Stimulated activated CD4-positive, alpha-beta T cell treated with anti-CD3 and anti-CD28 coated beads, Interleukin-4, amount 100 ng/mL, for 1 hour (primary cell): ENCODE measurements at places on chromosomes 1 and 21.

GRCh38 chr1:37090671-37091070, 56.4 kb upstream of the GRIK3 start:
- DNase-seq = no peak

DNA sequence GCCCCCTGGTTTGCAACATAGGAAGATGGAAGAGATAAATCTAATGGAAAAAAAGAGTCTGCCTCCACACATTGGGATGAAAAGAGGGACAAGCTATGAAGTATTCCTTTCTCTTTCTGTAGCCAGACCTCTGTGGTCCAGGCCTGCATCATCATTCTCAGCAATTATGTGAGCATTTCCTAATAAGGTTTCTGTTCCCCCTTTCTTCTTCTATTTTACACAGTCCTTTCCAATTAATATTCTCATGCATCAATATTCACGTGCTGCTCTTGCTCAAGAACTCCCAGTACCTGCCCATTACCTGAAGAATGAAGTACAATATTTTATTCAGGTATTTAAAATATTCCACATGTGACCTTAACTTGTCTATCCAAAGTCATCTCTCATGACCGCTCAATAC, 8.2 kb upstream of the SLC30A1 start:
- no peak for DNase-seq

- no peak for DNase-seq
These were observed 3.8 kb downstream of the ZBTB18 start for GRCh38 chr1:244054924-244055263.

GRCh38 chr1:87120779-87121178, 206.3 kb downstream of the HS2ST1 start:
- DNase-seq = no peak

- DNase-seq = no peak
These were observed 115.9 kb downstream of the HIVEP3 start for GRCh38 chr1:41802532-41803501.

DNA sequence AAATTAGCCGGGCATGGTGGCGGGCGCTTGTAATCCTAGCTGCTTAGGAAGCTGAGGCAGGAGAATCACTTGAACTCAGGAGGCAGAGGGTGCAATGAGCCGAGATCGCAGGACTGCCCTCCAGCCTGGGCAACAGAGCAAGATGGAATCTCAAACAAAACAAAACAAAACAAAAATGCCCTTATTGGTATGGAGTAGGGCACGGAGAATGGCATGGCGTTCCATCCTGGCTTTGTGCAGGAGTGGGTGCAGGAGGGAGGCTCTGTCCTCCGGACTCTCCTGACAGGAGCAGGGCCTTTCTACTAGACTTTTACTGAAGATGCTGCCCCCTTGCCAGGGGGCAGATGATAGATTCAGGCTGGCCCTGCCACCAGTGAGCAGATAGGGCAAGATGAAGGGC, 1.0 kb downstream of the TMEM61 start:
- no peak for DNase-seq

GRCh38 chr1:11299225-11299574, 26.2 kb downstream of the UBIAD1 start:
- DNase-seq = no peak
